Mesothelial cell of epicardium (in vitro differentiated cells): ENCODE measurements at places on chromosomes 4 and X. TPM values are rescaled to one million over a fixed set of nuclear protein-coding genes. Genes with fewer than 3 reads are reported as not detected.

DNA sequence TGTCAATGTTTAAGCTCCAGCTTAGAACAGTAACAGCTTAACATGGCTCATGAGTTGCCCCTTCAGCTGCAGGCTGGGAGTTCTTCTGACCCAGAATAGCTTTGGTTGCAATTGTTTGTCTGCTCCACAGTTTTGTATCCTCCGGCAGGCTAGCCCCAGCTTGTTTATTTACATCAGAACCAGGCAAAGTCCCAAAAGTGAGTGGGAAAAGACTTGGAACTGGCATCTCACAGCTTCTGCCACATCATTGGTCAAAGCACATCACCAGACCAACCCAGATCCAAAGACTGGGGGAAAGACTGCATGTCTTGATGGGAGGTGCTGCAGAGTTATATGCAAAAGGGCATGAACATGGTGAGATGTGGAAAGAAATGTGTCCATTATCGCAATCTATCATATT lies 231.2 kb upstream of the CPEB2 start:
- no peak for DNase-seq

The F8A1 gene
- 14.7 to 16.0 TPM (median 15.6 TPM) in 3 replicates for total RNA-seq

The PPEF2 gene
- 0.07 TPM in 1 of 3 replicates, not detected in the others for total RNA-seq

The GSX2 gene
- total RNA-seq, result not detected in 3 replicates

The EPGN gene
- total RNA-seq, result 7.8 to 8.3 TPM (median 8.0 TPM) in 3 replicates

The HAND2 gene
- 32.8 to 34.3 TPM (median 33.3 TPM) in 3 replicates for total RNA-seq

DNA sequence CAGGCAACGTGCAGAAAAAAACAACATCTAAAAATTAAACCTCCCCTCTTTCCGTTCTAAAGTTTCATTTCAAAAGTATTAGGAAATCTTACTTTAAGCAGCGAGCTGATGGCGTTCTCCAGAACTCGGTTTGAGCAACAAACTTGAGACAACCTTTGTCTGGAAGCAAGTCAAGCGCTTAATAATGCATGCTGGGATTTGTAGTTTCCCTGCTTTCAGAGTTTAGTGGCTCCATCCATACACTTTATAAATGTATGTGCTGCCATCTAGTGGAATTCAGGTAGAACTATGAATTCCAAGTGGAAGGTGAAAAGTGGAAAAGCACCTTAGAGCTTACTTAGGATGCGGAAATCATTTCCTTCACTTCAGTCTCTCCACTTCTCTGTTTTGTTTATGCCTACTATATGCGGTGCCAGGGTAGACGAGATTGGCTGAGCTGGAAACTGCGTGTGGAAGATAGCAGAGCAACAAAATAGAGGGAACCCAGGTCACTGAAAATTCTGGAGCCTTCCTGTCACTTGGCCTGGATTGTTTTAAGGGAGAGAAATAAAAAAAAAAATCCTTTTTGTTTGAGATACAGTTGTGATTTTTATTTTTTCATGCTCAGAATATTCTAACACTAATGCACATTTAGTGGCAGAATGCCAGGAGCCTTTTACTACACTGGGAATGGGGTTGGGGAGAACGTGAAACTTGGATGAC lies at the start of gene BDH2:
Gene BDH2, minus strand, starts transcription at position 144 of the 702 bp plus-strand sequence. CDS start 3,580 bp downstream, outside the sequence.
- DNase-seq, result no peak

GRCh38 chrX:149567621-149568417 lies 18.1 kb upstream of the HSFX3 start:
- no peak for DNase-seq

DNA sequence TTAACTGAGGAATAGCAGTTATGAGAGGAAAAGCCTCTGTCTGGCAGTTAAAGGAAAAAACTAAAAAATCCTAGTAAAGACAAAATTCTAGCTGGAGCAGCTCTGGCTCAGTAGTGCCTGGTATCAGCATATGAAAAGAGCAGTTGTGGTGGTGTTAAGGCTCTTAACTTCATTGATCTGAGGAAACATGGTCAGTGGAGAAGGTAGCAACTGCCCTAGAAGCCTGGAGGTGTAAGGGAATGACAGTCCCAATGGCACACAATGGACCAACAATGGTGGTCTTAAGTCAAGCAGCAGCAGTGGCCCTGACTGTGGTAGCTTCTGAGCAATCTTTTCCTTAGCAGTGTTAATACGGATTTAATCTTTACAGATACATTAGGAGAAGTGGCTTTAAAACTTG lies 189.6 kb upstream of the POF1B start:
- no peak for DNase-seq

GRCh38 chr4:94409962-94410361 lies 41.8 kb upstream of the PDLIM5 start:
- DNase-seq, result no peak

GRCh38 chr4:8019396-8020365 lies 80.0 kb upstream of the AFAP1 start:
- no peak for DNase-seq

DNA sequence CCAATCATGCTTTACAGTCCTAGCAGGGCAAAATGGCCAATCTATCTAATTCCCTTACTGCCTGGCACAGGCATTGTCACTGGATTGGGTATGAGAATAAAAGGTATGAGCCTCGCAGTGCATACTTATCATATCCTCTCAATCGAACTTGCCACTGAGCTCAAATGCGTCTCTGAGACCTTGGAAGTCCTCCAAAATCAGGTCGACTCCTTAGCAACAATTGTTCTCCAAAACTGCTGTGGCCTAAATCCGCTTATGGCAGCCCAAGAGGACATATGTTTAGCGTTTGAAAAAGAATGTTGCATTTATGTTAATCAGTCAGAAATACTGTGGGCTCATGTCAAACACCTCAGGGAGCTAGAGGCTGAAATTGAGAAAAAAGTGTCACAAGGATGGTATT lies 69.7 kb downstream of the SPIN4 start:
- DNase-seq, result no peak

The L1CAM gene
- 1.4 to 2.1 TPM (median 2.1 TPM) in 3 replicates for total RNA-seq

DNA sequence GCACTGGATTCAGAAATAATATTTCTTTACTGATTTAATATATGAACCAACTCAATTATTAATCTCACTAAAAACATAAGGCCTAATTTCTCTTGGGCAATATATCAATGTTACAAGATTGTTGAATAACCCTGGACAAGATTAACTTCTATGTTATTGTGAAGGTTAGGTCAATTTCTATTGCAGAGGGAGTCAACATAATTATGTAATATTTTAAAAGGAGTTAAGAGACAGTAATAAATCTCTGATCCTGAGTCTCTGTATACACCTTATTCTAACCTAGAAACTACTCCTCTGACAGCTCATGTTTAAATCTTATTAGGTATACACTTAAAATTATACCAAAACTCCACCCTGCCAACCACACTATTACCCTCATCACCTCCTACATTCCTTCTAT lies 15.1 kb upstream of the GPRIN3 start:
- no peak for DNase-seq

GRCh38 chr4:16085822-16086221 lies 2.0 kb upstream of the PROM1 start:
- DNase-seq, result no peak

The SPANXA2 gene
- total RNA-seq, result not detected in 3 replicates

DNA sequence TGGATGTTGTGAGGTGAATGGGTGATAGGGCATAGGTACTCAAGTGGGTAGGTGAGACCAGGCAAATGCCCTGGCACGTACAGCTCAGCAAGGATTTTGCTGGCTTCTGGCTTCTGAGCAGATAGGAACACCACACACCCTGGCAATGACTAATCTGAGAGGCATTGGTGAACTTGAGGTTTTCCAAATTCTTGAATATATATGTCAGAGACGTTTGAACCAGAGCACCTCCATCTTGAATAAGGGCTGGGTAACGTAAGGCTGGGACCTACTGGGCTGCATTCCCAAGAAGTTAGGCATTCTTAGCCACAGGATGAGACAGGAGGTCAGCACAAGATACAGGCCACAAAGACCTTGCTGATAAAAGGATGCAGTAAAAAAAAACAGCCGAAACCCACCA lies 204.5 kb downstream of the NLGN4X start:
- no peak for DNase-seq

DNA sequence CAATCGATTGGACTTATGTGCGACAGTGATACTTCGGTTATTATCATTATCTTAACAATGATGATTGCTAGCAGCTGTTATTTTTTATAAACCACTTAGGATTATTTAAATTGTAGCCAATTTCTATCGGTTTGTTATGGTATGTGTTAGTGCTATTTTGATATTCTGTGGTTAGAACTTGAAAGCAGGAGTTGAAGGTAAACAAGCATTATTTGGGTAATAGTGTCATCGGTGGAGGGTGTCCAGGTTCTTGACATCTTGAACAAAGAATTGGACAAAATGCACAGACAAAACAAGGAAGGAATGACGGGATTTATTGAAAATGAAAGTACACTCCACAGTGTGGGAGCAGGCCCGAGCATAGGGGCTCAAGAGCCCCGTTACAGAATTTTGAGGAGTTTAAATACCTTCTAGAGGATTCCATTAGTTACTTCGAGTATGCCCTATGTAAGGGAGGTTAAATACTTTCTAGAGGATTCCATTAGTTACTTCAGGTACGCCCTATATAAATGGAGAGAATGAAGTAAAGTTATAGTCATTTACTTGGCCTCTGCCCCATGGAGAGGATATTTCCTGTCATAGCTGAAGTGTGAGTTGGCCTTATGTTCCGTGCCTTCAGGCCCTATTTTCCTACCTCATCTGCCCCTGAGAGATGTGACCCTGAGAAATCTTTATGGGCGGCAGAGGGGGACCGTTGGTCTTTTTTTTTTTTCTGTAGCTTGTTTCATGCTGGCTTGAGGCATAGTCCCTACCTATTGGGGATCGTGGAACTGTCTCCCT lies 13.1 kb downstream of the MOB1B start:
- DNase-seq, result no peak
